Sigmoid colon (tissue), 7 donors: ENCODE measurements at places on chromosomes 1 and 21.
A peak's percentile ranks its signal among the peaks of the same experiment; 100 is the strongest.

- no peak for DNase-seq
Measured at GRCh38 chr1:201229771-201230635, 39.4 kb downstream of the IGFN1 start.

GRCh38 chr1:228372183-228373003 is 34.2 kb downstream of the TRIM11 start:
- peak; percentile 59 for DNase-seq

GRCh38 chr1:218163371-218163770 is 121.7 kb upstream of the RRP15 start:
- DNase-seq = no peak

- no peak for DNase-seq
Measured at GRCh38 chr1:19664453-19665185, at the start of gene HTR6. TSS of gene HTR6 (plus strand) at chr1:19664875. CDS start at chr1:19665754, 879 bp downstream.

DNA sequence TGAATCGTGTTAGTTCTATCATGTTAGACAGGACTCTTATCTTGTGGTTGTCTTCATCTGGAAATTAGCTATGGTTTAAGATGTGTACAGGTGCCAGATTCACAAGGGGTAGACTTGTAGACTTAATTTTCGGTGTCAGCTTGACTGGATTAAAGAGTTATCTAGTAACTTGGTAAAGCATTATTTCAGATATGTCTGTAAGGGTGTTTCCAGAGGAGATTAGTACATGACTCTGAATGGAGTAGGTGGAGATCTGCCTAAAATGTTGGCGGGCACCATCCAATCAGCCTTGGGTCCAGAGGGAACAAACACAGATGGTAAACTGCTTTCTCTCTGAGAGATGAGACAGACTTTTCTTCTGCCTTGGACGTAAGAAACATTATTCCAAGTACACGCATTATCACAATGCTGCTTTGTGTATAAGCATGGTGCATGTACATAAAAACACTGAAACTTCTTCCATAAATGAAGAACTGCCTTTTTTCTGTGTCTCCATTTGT is 434.6 kb downstream of the SMYD3 start:
- DNase-seq = no peak

DNA sequence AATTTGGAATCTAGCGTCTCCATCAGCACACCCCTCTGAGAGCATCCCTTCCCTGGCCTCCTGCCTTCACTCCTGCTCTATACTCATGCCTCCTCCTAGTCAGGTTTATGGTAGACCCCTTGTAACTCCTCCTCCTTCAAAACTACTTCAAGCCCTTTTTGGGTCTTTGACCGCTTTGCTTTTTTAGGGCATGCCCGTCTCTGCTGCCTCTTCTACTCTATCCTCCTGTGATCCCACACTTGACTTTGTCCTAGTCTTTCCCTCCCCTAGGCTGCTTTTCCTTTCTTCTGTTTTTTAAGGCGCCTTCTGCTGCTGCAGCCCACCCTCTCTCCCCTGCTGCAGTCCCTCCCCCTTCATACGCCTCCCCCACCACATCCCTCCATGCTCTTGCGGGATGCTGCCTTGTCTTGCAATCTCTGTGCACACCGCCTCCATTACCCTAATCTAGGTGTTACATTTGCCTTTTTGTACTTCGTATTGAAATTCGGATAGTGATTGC is 1.5 kb downstream of the SNX27 start:
- peak; percentile 68 for DNase-seq

DNA sequence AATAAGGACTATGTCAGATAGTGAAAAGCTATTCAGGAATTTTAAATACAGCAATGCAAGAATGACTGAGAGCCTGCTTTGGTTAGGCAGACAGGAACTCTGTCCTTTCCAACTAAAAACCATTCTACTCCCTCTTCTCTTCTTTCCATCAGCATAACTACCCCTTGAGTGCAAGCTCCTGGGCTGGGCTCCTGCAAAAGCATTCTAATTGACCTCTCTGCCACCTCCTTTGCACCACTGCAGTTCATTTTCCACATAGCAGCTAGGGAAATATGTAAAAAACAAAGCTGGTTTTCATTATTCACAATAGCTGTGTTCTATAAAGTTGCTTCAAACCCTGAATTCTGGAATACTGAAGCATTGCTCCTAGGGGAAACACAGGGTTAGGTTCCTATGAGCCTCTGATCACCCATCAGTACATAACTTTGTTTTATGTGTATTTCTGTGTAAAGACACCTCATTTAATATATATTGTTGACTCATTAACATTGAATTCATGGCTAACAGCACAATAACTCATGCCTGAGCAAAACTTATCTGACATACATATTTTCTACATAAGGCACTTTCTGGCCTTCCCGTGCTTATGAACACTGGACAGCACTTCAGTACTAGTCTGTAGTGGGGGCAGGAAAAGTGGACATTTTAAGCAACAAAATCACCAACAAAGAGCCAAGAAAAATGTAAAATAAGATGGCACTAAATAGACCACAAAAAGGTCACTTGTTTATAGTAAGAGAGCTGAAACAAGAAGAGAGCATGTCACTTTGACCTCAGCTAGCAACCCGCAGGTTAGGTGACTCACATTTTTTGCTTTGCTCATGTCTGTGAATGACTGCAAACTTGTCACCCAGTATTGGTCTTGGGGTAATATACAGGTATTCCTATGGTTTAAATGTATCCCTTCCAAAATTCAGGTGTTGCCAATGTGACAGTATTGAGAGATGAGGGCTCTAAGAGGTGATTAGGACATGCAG is 57.9 kb upstream of the IRF2BP2 start:
- DNase-seq = no peak

DNA sequence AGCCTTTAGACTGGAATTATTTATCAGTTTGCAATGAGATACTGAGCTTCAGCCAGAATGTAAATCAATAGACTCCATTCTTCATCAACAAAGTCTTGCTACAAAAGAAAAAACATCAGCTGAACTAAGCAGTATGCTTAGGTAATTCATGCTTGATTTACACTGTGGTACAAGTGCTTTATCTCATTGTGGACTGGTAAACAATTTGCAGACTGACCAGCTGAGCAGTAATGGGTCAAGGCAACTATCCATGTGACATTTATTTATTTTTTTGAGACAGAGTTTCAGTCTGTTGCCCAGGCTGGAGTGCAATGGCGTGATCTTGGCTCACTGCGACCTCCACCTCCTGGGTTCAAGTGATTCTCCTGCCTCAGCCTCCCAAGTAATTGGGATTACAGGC is 39.8 kb upstream of the SYT2 start:
- no peak for DNase-seq

DNA sequence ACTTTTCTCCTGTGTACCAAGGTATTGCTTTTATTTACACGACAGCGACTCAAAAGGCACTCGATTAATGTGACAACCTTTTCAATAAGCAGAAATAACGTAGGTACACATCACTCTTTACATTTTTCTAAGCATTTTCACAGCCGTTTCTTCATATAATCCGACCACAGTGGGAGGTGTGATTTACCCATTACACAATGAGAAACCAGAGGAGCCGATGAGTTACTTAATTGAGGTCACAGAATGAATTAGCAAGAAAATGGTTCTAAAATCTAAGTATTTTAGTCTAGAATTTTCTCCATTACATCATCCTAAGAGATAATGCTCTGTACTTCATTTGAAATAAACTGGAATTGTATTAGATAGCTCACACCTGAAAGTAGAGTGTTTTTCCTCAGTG is 71.5 kb downstream of the UMODL1 start:
- no peak for DNase-seq

DNA sequence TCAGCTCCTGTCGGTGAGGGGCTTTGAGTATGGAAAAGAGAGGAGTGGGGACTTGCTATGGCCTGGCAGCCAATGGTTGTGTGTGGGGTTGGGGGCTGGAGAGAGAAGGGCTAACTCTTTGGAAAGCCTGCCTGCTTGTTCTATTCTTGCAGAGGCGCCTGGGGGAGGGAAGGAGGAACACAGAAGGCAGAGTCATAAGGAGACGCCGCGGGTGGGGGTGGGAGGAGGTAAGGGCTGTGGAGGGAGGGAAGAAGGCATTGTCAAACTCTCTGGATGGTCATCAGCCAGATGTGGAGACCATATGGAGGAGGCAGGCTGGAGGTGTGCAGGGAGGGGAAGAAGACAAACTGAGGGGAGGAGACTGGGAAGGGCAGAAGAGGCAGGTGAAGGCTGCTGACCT is 70.0 kb downstream of the PLXNA2 start:
- DNase-seq = no peak

DNA sequence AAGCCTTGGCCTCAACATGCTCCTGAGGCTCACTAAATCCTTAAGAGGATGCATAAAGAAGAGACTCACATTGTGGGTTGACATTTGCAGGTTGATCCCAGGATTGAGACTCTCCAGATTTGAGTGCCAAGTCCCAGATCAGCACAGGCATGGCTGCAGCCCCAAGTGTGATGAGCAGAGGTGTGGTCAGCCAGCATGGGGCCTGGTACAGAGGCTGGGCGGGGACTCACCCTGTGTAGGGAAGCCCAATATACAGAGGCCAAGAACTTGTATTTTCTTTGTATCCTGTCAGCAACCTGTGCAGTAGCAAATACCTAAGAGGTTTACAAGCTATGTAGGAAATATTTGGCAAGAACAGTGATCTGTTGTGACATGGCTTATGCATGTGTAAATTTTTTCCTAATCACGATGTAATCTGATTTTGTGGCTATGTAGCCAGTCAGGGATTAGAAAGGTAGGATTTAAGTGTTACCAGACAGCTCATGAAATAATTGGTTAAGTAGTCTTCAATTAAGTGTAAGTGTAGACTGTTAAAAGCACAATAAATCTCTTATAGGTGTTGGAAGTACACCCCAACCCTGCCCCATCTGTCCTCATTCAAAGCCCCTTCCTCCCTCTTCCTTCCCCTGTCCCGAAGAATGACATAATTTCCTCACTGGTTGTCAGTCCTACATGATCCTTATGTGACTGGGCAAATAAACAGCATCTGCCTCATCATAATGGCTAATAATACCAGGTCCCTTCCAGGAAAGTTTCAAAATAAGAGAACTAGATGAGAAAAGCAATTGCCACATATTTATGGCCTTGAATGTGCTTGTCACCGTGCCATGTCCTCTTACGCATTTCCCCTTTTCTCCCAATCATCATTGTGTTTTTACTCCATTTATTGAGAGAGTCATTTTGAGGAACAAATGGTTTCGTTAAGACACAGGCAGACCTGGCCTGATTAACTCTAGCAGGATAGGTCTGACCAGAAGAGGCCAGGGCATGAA is 120.9 kb downstream of the HLX start:
- peak; percentile 66 for DNase-seq

DNA sequence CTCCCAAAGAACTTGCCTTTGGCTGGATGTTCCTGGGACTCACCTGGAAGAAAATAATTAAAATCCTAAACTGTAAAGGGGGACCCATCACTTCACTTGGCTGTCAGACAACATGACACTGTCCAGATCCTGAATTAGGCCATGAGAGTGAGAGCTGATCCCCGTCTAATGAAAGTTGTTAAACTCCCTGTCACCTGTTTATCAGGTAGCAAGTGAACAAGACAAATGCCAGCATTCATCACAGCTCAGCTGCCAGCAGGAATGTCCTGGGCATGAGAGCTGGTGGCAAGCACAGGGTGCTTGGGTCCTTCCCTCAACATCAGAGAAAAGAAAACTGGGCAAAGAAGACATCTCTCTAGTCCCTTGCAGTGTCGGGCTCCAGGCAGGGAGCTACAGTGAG is 23.8 kb downstream of the PMVK start:
- DNase-seq = peak; percentile 9

- no peak for DNase-seq
Measured at GRCh38 chr1:95941121-95941798, 707.2 kb downstream of the RWDD3 start.

- DNase-seq = no peak
Measured at GRCh38 chr21:21183092-21183491, 184.9 kb downstream of the NCAM2 start.

DNA sequence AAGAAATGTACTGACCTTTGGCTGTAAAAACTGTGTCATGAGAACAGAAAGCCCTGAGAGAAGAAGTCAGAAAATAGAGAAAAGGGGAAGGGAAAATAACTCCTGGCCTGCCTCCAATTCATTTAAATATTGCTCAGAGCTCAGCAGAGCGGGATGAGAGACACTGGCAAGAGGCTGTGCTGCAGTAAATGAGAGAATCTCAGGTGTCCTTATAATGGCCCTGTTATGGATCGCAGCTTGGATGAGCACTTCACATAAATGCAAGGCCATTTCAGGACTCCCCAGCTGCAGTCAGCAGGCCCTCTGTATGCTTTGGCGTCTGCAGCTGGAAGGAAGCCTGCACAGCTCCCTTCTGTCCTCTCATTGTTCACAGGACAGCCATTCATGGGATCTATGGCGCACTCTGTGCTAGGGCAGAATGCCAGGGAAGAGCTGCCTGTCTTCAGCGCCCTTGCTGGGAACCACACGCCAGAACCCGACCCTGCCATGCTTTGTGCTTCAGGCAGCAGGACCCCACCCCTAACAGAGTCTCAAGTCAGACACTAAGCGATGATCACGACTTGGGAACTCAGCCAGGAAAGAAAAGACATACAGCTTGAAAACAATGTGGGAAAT is 20.7 kb upstream of the ABCB10 start:
- DNase-seq = peak; percentile 84

GRCh38 chr1:243783714-243784113 is 66.3 kb downstream of the AKT3 start:
- no peak for DNase-seq

- DNase-seq = no peak
Measured at GRCh38 chr1:75559800-75560199, 51.1 kb downstream of the SLC44A5 start.

DNA sequence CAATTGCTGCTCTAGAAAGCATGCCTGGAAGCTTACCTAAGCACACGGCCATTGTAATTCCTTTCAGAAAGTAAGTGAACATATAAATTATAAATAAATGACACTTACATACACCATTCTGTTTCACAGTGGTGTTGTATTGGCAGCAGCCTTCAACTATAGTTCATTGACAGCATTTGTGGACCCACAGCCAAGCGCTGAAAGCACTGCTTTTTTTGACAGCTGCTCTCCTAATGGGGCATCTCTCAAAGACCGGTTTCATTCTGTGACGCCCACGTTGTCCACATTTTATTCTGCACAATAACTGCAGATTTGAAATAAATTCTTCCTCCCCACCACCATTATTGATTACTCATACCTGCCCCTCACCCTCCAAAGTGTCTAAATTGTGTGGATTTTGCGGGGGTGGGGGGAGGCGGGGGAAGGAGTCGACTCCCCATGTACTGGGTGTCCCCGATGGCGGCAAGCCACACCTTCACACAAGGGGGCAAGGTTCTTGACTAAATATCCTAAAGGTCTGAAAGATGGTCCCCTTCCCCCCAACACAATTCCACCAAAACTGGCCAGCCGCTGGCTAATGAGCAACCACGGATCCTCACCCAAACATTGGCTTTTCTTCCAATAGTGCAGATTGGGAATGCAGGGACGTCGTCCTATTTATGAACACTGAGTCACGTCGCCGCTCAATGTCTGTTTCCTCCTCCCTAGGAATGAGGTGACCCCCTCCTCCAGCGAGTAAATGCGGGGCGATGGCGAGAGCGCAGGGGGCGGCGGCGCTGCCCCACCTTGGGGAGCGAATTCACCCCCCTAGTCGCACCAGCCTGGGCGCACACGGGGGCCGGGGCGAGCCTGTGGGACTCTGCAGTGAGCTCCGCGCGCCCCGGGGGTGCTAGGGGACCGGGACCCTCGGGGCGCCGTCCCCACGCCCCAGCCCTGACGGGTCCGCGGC is 960 bp downstream of the RCAN1 start:
- DNase-seq = no peak
